ENCODE measurements at places on chromosomes 5 and 9. TPM values are rescaled to one million over a fixed set of nuclear protein-coding genes. Genes with fewer than 3 reads are reported as not detected.

DNA sequence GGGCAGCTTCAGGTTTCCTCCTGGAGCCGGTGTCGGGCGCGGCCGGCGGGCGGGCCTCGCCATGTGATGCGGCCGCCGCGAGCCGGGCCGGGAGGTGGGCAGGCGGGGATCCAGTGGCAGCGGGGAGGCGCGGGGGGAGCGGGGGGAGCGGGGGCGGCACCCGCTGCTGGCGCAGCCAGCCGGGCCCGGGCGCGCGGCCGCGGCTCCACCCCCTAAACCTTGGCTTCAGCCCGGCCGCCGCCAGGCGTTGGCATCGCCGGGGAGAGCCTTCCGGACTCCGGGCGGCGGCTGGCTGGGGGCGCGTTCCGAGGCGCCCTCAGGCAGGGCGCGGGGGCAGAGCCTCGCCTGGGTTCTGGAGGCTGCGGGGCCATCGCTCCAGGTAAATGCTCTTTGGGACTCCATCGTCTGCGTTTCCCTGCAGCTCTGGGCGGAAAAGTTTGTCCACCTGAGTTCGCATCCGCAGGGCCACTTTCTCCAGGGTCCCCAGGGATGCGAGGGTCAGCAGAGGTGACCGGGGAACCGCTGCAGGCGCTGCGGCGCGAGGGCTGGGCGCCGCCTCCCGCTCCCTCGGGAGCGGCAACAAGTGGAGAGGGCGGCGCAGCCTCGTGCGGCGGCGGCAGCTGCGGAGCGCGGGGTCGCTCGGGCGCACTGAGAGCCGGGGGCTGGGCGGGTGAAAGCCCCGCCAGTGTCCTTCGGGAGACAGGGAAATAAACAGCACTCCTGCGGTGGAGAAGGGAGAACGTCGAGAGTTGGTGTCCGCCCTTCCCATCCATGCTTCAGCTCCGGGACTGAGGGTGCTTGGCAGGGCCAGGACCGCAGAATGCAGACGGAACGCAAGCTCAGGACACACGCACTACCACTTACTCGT is at the start of gene ARHGEF28:
Gene ARHGEF28 (plus strand): TSS at position 253 of the 868 bp plus-strand sequence. CDS start 58,656 bp downstream, outside the sequence.
- peaks cover 62% of the 10 kb centered on the region for H3K27me3 ChIP-seq
- peaks cover 2% of the 10 kb centered on the region for H3K4me1 ChIP-seq
- no peaks in the 10 kb centered on the region for H3K36me3 ChIP-seq
- no peak within 1 kb of the TSS for H3K27ac ChIP-seq

DNA sequence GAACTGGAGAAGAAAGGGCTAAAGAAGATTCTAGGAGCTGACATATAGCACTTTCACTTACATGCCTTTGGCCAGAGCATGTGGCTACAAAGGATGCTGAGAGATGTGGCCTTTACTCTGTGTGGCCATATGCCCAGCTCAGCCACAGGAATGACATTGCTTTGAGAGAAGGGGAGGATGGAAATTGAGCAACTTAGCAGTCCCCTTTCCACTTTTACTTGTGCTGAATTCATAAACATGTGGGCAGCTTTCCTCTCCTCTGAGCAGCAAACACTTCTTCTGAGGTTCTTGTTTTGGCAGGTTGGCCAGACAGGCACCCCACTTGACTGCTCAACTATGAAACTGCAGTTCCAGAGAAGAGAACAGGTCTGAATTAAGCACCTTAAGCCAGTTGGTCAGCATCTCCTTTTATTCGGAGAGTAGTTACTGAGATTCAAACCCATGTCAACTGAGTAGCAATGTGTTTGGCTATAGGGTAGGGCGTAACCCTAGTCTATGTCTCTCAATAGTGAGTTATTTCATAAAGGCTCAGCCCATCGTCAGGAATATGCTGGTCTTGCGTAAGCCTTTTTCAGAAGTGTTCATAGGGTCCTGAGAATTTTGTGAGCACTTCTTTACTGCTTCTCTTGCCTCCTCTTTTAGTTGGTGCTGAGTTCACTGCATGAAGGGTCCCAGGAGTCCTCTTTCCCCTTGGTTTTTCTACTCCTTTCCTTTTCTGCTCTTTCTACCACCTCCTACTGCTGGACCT is 134.5 kb downstream of the PALM2AKAP2 start:
- H3K4me3 ChIP-seq = no peak overlapping the region
- no peaks in the 10 kb centered on the region for H3K36me3 ChIP-seq
- no peak for DNase-seq
- H3K27ac ChIP-seq = peak overlapping the region; percentile 3
- H3K4me1 ChIP-seq = peaks cover 43% of the 10 kb centered on the region

DNA sequence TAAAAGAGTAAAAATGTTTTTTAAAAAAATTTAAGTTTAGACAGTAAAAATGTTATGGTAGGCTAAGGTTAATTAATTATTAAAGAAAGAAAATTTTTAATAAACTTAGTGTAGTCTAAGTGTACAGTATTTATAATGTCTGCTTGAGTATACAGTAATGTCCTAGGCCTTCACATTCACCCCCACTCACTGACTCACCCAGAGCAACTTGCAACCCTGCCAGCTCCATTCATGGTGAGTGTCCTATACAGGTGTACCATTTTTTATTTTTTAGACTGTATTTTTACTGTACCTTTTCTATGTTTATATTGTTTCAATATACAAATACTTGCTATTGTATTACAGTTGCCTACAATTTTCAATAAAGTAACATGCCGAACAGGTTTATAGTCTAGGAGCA is 234.1 kb downstream of the AUH start:
- no peak for DNase-seq
- H3K4me3 ChIP-seq = no peak overlapping the region
- peaks cover 71% of the 10 kb centered on the region for H3K36me3 ChIP-seq
- peaks cover 46% of the 10 kb centered on the region for H3K4me1 ChIP-seq
- no peaks in the 10 kb centered on the region for H3K27me3 ChIP-seq
- H3K27ac ChIP-seq = no peak overlapping the region

The TMEM161B gene
- 32.7 TPM for total RNA-seq

DNA sequence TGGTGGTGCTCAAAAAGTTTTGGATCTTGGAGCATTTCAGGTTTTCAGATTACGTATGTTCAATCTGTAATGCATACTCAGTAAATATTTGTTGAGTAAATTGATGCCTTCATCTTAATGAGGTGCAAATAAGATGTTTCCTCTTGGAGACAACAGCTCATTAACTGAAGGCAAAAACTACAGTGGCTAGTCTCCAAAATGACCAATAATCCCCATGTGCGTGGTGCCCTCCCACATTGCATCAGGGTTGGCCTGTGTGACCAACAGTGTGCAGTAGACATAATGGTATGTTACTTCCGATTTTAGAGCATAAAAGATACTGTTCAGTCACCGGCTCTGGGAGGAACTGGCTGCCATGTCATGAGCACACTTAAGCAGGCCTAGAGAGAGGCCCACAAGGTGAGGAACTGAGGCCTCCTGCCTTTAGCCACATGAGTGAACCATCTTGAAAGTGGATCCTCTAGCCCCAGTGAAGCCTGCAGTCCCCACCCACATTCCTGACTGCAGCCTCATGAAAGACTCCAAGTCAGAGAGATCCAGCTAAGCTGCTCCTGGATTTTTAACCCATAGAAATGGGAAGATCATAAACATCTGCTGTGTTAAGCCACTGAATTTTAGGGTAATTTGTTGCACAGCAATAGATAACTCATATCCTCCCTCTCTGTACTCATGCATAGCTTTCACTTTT is 55.7 kb downstream of the LIFR start:
- H3K36me3 ChIP-seq = no peaks in the 10 kb centered on the region
- peaks cover 9% of the 10 kb centered on the region for H3K27me3 ChIP-seq
- DNase-seq = no peak
- no peak overlapping the region for H3K4me3 ChIP-seq
- H3K4me1 ChIP-seq = no peaks in the 10 kb centered on the region

The SURF4 gene
- 393 TPM for total RNA-seq

- H3K27ac ChIP-seq = no peak overlapping the region
- no peaks in the 10 kb centered on the region for H3K36me3 ChIP-seq
- peaks cover 6% of the 10 kb centered on the region for H3K27me3 ChIP-seq
- peaks cover 17% of the 10 kb centered on the region for H3K4me1 ChIP-seq
- no peak for DNase-seq
Measured at GRCh38 chr9:27361492-27361891, 64.5 kb upstream of the EQTN start.

- H3K27ac ChIP-seq = no peak overlapping the region
- H3K4me1 ChIP-seq = no peaks in the 10 kb centered on the region
- no peak overlapping the region for H3K4me3 ChIP-seq
- no peaks in the 10 kb centered on the region for H3K36me3 ChIP-seq
- peaks cover 3% of the 10 kb centered on the region for H3K27me3 ChIP-seq
- DNase-seq = no peak
Measured at GRCh38 chr5:158921441-158922262, 178.1 kb downstream of the EBF1 start.

DNA sequence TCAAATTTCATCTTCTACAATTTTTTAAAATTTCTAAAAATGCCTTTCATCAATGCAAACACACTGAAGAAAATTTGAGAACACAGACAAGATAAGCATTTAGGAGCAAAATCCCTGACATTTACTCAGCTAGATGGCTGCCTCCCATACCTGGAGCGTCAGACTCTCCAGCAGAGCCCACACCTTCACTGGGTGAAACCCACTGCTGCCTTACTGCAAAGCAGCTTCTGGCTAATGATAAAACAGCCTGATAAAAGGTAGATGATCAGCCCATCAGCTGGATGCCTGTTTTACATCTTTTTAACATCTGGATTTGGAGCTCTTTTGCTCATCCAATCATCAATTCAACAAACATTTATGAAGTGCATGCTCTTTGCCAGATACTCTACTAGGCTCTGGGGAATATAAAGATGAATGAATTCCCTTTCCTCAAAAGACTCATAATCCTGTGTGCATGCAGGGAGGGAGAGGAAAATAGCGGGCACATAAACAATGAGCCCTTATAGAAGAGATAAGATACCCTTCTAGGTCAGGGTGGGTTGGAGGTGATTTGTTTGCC is 271.2 kb downstream of the SAXO1 start:
- no peak overlapping the region for H3K27ac ChIP-seq
- no peaks in the 10 kb centered on the region for H3K36me3 ChIP-seq
- no peaks in the 10 kb centered on the region for H3K4me1 ChIP-seq
- no peak for DNase-seq
- H3K27me3 ChIP-seq = no peaks in the 10 kb centered on the region

DNA sequence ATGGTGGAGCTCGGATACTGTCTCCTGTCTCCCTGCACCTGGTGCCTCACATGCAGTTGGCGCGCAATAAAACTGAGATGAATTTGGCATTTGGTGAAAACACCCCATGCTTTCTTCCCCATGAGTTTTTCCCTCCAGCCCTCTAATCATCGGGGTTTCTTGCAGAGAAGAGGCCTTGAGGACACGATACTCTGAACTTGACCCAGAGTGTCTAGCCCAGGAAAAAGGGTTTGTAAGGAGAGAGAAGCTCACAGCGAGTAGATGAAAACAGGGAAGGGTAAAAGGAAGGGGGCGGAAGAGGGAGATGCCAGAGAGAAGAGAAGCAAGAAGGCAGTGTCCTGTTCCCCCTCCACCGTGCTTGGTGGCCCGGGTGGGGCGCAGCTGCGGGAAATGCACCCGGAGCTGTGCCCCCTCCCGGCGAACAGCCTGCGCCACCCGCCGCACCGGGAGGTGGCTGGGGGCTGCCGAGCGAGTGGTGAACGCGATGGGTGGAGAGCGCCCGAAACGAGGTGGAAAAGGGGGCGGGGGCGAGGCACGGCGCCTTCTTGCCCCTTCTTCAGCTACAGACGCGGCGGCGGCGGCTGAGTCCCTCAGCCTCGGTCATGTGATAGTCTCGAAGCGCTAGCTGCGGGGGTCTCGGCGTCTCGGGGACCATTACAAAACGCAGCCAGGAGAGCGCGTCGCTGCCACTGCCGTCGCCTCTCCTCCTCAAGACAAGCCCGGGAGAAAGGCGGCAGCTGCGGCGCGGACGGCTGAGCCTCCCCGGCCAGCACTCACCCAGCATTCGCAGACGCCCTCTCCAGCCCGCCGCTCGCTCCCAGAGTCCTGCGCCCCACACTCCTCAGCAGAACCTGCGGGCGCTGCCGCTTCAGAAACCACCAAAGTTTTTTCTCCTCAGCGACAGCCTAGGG is 1.1 kb upstream of the FOXB2 start:
- H3K27ac ChIP-seq = no peak overlapping the region
- peaks cover 3% of the 10 kb centered on the region for H3K36me3 ChIP-seq
- no peak overlapping the region for H3K4me3 ChIP-seq
- DNase-seq = no peak
- H3K4me1 ChIP-seq = peaks cover 12% of the 10 kb centered on the region

The CAAP1 gene
- total RNA-seq = 20.7 TPM

DNA sequence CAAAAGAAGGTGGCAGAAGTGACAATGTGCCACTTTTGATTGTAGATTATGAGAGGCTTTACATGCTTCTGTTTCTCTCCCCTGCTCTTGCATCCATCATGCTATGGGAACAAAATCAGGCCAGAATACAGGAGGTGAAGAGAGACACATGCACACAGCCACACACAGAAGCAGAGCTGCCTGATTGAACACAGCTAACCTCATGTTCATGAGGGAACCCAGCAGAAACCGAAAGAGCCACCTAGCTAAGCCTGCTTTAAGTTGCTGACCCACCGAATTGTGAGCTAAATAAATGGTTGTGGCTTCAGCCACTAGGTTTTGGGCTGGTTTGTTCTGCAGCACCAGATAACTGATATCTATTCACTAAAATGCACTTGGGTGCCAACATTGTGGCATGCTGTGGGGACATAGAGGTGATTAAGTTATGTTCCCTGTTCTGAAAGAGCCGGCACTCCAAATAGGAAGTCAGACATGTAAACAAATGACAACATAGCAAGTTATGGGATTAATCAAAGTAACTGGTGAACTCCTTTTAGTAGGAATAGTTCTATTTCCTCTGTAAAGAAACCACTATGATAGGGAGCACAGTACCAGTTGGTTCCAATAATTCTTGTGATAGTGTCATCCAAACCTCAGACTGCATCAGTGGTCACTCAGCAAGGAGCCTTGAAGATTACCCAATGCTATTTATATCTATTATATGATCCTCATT is 93.6 kb upstream of the TNC start:
- H3K36me3 ChIP-seq = no peaks in the 10 kb centered on the region
- H3K27me3 ChIP-seq = peaks cover 25% of the 10 kb centered on the region
- DNase-seq = no peak
- no peak overlapping the region for H3K4me3 ChIP-seq
- peaks cover 29% of the 10 kb centered on the region for H3K4me1 ChIP-seq

- H3K36me3 ChIP-seq = peaks cover 19% of the 10 kb centered on the region
- no peak overlapping the region for H3K27ac ChIP-seq
- peaks cover 6% of the 10 kb centered on the region for H3K4me1 ChIP-seq
- no peak overlapping the region for H3K4me3 ChIP-seq
- H3K27me3 ChIP-seq = no peaks in the 10 kb centered on the region
Measured at GRCh38 chr5:175718401-175719108, 60.7 kb downstream of the HRH2 start.

The PKN3 gene
- 28.0 TPM for total RNA-seq
